Large intestine (tissue), 12 donors: ENCODE measurements at places on chromosomes 3 and 15. TPM values are rescaled to one million over a fixed set of nuclear protein-coding genes. Genes with fewer than 3 reads are reported as not detected.

MTMR10 gene
- polyA plus RNA-seq, result 26.8 TPM

GRCh38 chr3:148162132-148162531, 535.6 kb upstream of the AGTR1 start:
- no peak for DNase-seq

- DNase-seq, result no peak
Observed at GRCh38 chr15:62989366-62990055, 53.0 kb upstream of the TPM1 start.

DNA sequence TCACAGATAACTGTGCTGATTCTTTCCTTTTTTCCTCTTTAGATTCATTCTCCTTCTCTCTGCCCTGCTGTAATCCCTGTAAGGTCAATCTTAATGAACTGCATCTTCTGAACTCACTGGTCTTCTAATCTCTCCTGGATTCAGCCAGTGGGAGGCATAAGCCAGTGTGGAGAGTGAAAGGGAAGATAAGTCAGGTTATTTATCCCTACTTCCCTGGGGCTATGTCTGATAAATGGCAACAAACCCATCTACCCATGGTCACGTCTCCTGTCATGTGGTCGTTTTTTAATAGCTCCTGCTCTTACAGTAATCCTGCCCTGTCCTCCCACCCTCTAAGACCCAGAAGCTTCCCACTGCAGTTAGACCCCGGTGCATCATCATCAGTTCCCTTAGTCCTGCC, 199.6 kb upstream of the NAALADL2 start:
- no peak for DNase-seq
